ENCODE measurements at places on chromosomes 16 and 17.

- no peak for DNase-seq
These were observed 4.8 kb downstream of the SYNGR2 start for GRCh38 chr17:78173097-78173715.

DNA sequence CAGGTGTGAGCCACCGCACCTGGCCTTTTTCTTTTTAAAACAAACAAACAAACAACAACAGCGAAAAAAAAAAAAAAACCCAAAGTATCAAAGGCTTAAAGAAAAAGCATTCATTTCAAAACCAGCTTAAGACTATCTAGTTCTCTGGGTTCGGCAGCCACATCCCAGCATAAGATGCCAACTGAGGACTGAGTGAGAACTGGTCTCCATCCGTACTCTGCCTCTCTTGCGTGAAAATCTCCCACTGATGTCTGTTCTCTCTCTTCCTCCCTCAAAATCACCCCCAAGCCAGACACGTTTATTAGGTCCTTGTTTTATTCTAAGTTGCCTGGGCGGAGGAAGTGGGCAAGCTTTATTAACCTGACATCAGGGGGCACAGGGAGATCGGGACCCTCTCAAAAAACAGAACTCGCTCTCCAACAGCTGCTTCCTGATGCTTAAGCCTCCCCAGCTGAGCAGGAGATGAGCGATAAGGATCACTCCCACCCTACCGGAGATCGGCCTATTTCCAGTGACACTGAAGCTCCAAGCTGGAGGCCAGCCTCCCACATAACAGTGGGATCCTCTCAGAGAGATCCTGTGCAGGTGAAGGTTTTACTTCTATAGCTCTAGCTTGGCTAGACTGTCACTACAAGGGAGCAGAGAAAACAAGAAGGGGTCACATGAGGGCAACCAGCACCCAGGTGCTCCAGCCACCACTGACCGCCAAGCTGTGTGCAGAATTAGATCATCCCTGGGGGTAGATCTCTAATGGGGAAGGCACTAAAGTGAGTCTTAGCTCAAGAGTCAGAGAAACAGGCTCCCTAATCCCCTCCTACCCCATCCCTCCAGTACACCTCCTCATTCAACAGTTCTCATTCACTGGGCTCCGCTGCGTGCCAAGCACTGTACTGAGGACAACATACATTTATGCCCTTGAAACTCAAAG is 13.6 kb downstream of the CDC42EP4 start:
- peak; percentile 17 for DNase-seq

DNA sequence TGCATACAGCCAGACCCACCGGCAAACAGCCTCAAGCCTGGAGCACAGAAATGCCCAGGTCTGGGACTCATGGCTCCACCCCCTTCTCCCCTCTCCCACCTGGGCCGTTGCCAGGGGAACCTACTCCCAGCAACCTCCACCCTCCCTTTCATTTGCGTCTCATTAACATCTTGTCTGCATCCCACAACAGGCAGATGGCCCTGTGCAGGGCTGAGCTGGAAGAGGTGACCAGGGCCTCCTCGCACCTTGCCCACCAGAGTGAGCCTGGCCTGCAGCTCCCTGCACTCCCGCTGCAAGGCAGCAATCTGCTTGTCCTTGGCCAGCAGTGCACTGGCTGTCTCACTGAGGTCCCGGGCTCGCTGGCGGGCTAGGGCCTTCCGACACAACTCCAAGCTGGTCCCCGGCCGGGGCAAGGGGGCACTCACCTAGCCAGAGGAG is 3.3 kb downstream of the TSPOAP1 start:
- DNase-seq: no peak

- DNase-seq: no peak
These were observed 398.7 kb downstream of the XYLT1 start for GRCh38 chr16:17072104-17072503.

- DNase-seq: peak; percentile 66
These were observed 14.1 kb downstream of the CYGB start for GRCh38 chr17:76523084-76524037.

DNA sequence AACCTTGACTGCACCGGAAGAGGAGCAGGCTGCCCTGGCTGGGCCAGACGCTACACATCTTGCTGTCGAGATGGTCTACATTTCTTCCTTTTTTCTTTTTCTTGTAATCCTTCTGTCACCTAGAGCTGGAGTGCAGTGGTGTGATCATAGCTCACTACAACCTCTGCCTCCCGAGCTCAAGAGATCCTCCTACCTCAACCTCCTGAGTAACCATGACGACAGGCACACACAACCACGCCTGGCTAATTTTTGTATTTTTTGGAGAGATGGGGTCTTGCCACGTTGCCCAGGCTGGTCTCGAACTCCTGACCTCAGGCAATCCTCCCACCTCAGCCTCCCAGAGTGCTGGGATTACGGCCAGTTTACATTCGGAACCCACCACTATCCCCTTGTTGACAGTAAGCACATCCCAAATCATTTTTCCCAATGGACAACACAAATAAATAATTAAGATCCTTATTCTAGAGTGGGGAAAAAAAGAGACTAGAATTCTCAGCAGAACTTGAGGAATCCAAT is 79.0 kb downstream of the ANKRD11 start:
- DNase-seq: peak; percentile 16

DNA sequence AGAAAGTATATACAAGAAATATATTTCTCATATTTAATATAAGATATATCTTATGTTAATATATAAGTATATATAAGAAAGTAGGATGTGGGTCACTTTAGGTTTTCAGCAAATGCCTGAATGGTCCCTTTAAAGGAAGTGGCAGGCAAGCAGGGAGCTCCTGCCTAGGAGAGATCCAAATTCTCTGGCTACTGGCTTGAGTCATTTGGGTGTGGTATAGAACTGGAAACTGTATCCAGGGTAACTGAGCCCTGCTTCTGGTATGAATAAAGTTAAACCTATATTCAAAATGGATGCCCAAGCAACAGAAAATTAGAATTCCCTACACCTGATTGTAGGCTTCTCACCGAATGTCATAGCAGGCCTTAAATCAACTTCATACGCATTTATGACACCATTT is 144.4 kb downstream of the ZNF18 start:
- peak; percentile 13 for DNase-seq

GRCh38 chr17:48915459-48916282 is 7.5 kb downstream of the UBE2Z start:
- DNase-seq: peak; percentile 90

GRCh38 chr16:67552476-67552875 is 9.8 kb upstream of the CTCF start:
- DNase-seq: no peak

GRCh38 chr17:43219746-43220380 is 8.2 kb downstream of the TMEM106A start:
- DNase-seq: no peak
